Heart right ventricle (tissue), 16 donors: ENCODE measurements at places on chromosomes 4 and X. TPM values are rescaled to one million over a fixed set of nuclear protein-coding genes. Genes with fewer than 3 reads are reported as not detected.
A peak's percentile ranks its signal among the peaks of the same experiment; 100 is the strongest.

- no peaks in the 10 kb centered on the region for H3K4me1 ChIP-seq
- no peaks in the 10 kb centered on the region for H3K27me3 ChIP-seq
- no peak overlapping the region for H3K4me3 ChIP-seq
- DNase-seq: no peak
These were observed 20.9 kb downstream of the ITIH6 start for GRCh38 chrX:54776987-54777672.

GRCh38 chr4:155899891-155900290, 3.6 kb upstream of the TDO2 start:
- H3K4me1 ChIP-seq: peaks cover 11% of the 10 kb centered on the region
- H3K36me3 ChIP-seq: no peaks in the 10 kb centered on the region
- H3K27me3 ChIP-seq: no peaks in the 10 kb centered on the region
- DNase-seq: no peak
- no peak overlapping the region for H3K4me3 ChIP-seq
- H3K27ac ChIP-seq: no peak overlapping the region

- no peak overlapping the region for H3K4me3 ChIP-seq
- H3K27ac ChIP-seq: peak overlapping the region; percentile 52
- no peak for DNase-seq
- no peaks in the 10 kb centered on the region for H3K36me3 ChIP-seq
- H3K27me3 ChIP-seq: no peaks in the 10 kb centered on the region
These were observed 3.1 kb downstream of the BMP2K start for GRCh38 chr4:78779280-78779679.

Gene PPEF2
- total RNA-seq: not detected
